ENCODE measurements at places on chromosomes 11 and 22.

- DNase-seq = peak; percentile 90
Observed at GRCh38 chr11:10454878-10455631, at the start of gene AMPD3. Gene AMPD3, plus strand, starts transcription at chr11:10455264. Its CDS starts 6,256 bp downstream, at chr11:10461520.

- DNase-seq = peak; percentile 96
Observed at GRCh38 chr22:42969348-42969975, 45.5 kb downstream of the PACSIN2 start.

- DNase-seq = no peak
Observed at GRCh38 chr11:65525546-65526480, 930 bp downstream of the SCYL1 start.

GRCh38 chr22:17980638-17981051, 43.7 kb downstream of the MICAL3 start:
- DNase-seq = no peak

DNA sequence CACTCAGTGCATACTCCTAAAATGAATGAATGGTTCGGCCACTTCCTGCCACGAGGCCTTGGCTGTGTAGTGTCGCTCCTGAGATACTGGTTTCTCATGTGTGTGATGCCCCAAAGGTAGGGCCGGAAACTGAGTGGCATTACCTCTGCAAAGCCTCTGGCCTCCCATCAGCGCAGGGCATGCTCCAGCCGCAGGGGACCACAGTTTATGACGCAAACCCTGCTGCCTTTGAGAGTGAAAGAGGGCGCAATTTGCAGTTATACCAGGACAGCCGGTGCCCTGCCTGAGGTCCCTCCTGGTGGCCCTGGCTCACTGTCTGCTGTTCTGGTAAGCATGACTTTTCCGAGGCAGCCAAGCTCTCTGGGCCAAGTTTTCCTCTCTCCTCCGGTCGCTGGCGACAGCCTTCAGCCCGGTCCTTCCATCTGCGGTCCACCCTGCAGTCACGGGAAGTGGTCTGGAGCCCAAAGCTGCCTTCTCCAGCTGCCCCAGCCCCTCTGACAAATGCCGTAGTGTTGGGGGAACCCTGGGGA, 2.4 kb upstream of the FGF3 start:
- no peak for DNase-seq

DNA sequence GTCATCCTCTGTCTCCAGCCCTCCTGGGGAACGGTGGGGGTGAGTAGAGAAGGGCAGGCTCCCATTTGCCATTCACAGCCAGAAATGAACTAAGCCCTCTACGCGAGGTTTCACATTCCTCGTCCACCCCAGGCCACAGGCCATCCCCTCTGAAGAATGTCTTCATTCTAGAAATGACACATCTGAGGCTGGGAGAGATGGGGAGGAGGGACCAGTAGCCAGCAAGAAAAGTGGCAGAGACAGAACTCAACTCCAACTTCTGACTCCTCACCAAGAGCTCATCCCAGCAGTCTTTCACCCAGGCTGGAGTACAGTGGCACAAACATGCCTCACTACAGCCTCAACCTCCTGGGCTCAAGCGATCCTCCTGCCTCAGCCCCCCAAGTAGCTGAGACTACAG, 3.4 kb downstream of the CTSF start:
- no peak for DNase-seq

DNA sequence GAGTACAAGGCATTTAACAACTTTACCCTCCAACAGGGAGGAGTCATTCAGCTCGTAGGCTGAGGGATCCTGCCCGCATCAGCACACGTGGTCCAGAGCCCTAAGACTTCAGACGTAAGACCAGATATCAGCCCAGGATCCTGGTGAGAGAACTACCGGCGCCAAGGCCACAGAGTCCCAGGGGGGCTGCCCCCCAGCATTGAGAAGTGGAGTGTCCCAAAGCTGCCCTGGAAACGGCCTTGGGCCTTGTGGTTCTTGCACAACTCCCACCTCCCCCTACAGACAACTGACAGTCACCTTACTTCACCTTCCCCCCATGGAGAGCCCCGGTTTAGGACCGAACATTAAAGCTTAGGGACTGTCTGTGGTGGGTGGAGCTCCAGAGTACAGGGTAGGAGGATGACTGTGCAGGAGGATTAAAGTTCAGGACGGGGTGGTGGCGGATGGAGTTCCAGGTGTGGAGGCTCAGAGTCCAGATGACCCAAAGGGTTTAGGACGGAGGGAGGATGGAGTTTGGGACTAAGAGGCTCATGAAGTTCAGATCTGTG, 1.0 kb downstream of the C11orf91 start:
- DNase-seq = no peak

Measured in AG10803 (cell line).